ENCODE measurements at places on chromosomes 5 and 9.

DNA sequence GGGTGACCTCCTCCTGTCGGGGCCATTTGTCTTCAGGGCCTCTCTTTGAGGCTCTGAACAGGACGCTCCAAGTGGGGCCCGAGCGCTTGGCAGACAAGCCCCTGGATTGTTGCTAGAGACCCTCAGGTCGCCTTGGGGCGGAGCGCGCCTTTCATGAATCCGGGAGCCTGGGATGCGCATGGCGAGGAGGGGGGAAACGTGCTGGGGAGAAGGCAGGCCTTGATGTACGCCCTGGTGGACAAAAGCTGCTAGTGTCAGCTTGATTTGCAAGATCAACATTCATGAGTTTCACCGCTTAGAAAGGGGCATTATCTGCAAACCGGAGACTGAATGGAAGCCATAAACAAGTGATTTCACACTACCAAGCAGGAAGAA, 226.3 kb downstream of the SMARCA2 start:
- no peak for DNase-seq

GRCh38 chr9:78622126-78622525, 325.2 kb downstream of the PSAT1 start:
- no peak for DNase-seq

- no peak for DNase-seq
Measured at GRCh38 chr5:52392321-52392720, 395.4 kb upstream of the ITGA1 start.

GRCh38 chr9:98795970-98796363, 388 bp downstream of the ANKS6 start:
- DNase-seq: no peak

DNA sequence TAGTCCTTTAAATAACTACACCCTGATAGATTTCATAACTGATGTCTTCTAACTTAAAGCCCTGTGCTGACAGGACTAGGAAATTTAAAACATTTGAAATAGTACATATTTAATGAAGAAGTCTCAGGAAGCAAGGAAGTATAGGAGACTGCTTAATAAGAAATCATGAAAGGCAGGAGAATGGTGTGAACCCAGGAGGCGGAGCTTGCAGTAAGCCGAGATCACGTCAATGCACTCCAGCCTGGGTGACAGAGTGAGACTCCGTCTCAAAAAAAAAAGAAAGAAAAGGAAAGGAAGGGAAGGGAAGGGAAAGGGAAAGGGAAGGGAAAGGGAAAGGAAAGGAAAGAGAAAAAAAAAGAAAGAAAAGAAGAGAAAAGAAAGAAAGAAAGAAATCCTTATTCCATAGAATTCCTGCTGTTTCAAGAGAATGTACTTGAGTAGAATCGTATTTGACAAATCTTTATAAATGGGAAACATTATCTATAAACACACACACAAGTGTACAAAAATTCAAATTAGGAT, 74.1 kb downstream of the BNC2 start:
- DNase-seq: no peak

- DNase-seq: no peak
Measured at GRCh38 chr9:25716220-25716872, 38.1 kb upstream of the TUSC1 start.

GRCh38 chr5:74946471-74946870, 80.3 kb upstream of the FAM169A start:
- no peak for DNase-seq

GRCh38 chr5:173638126-173639040, 21.9 kb upstream of the BOD1 start:
- no peak for DNase-seq

- DNase-seq: no peak
Measured at GRCh38 chr5:96648023-96648422, 14.2 kb upstream of the CAST start.

DNA sequence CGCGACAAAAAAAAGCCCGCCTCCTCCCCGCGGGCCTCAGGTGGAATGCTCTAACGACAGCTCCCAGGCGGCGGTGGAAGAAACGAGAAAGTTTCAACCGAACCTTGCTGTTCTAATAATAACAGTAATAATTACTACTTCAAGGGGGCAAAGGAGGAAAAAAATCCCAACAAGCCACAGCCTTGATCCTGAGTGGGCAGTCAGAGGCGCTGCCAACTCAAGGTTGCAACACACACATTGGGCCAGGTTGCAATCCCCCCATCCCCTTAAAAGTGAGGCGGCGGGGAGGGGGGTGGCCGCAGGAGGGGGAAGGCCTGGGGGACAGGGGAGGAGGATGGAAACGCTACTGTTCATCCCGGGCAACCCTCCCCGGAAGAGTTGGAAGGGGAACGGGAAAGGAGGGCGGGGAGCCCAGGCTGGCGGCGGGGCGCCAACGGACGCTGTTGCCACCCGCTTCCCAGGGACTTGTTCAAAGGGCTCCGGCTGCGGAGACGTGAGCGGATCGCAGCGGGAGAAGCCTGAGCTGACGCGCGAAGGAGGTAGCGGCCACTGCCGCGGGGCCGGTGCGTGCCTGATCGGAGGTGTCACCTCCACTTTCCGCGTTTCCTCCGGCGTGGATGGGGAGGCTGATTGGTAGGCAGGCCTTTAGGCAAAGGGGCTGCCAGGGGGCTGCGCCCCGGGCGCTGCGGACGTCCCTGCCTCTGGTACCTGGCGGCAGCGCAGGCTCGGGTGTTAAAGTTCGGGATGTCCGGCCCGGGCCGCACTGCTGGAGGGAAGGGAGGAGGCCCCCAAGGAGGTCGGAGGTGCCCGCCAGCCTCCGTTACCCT, 647 bp downstream of the SMARCA2 start:
- DNase-seq: peak; percentile 20

- DNase-seq: no peak
Measured at GRCh38 chr5:14200312-14200990, 57.3 kb downstream of the TRIO start.

GRCh38 chr5:39760385-39761198, 335.8 kb upstream of the DAB2 start:
- DNase-seq: no peak

- peak; percentile 39 for DNase-seq
Measured at GRCh38 chr5:134545070-134545868, 19.8 kb downstream of the JADE2 start.

DNA sequence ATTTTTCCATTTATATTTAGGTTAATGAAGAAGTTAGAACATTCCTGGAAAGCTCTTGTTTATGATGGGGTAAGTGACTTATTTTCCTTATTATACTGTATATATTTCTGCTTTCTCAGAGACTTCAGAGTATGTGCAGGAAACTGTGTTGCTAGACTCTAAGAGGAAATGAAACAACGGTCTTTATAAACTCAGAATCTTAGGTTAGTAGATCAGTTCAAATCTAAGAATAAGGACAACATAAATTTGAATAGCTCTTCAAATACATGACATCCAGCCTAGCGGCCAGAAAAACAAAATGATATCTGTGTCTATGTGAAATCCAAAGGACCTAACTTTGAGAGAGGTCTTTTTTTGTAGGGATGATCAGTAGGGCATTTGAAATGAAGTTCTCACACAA, 94.3 kb downstream of the PRKACG start:
- DNase-seq: no peak

DNA sequence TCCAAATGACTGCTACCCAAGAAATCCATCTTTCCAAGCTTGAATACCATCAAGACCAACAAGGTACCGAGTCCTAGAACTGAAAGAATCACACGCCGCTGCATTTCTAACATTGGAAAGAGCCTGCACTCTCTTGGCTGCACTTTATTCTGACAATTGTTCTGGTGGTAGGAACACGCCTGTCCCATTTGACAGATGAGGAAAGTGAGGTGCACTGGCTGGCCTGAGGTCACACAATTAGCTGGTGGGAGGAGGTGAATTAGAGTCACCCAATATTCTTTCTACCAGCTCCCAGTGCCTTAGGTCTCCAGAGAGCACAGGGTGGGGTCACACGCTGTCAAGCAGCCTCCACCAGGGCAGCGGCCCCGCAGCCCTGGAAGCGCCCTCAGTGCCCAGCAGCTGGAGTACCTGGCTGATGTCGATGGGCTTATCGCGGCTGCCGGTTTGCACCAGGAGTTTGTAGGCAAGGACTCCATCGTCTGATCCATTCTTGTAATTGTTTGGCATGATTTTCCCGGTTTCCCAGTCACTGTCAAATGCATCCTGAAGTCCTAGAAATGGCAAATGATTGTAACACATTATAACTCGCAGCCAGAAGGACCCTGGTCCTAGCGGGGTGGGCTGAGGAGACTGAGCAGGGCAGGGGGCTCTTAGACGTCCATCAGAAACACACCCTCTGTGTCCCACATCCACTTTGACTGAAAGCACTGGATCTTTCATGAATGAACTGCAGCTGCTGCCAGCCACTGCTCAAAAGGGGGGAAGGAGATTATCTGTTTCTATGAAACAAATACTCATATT, 55.1 kb downstream of the PTCH1 start:
- DNase-seq: no peak

DNA sequence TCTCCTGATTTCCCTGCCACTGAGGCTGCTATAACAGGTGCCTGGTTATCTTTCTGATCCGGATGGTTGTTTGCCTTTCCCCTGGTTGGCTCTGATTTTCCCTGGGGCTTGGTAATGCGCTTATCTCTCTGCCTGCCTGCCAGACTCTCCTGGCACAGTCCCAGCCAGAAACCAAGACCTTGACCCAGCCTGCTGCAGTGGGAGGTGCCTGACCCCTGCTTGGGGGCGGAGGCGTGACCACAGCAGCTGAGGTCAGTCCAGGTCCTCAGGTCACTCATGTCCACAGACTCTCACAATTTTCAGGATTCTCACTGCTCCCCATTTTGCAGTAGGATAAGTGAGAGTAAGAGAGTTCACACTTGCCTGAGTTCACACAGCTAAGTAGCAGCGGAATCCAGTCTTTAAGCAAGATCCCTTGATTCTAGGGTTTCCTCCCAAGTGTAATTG, 24.4 kb upstream of the SYNPO start:
- no peak for DNase-seq

DNA sequence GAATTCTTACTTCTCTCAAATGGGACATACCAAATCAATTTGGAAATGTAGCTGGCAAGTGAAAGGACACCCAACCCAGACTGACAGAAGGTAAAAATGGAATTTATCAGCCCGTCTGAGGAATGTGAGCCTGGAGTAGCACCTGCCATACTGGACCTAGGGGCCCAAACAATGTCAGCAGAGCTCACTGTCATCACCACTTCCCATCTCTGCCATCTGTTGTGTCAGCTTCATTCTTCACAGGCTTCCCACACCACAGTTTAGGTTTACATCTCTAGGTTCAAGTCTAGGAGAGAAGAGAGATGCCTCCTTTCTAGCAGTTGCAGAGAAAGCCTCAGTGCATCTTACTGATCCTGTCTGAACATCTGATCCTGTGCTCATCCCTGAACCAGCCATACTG, 222.4 kb downstream of the DOCK8 start:
- no peak for DNase-seq

GRCh38 chr5:173399851-173400250, 71.6 kb upstream of the STC2 start:
- DNase-seq: no peak

GRCh38 chr5:29252390-29252789, 1941.1 kb upstream of the CDH6 start:
- no peak for DNase-seq

DNA sequence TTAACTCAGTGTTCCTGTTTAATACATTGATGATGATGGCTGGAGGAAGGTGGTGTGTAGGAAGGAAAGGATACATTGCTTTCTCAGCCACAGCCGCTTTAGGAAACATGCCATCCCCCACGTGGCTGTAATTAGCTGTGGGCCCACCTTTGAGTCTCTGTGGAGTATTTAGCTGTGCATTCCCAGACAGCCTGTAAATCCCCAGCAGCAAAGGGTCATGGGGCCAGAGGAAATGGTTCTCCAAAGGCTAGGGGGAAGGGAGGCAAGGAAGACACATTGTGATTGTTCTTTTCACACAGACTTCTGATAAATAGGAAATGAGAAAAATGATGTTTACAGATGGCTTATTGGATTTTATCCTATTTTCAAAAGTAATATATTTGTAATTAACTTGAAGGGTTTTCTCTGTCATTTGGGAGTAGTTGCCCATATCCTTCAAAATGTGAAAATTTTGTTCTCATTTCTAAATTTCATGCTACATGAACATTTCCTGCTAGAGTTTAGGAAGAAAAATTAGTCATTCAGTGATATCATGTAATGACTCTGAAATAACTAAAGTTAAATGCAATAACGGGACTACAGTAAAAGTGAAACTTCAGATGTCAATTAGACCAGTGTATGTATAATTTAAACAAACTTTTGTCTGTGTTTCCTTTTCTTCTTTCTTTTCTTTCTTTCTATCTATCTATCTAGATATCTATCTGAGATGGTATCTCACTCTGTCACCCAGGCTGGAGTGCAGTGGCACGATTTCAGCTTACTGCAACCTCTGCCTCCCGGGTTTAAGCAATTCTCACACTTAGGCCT, 24.3 kb upstream of the F2R start:
- no peak for DNase-seq

DNA sequence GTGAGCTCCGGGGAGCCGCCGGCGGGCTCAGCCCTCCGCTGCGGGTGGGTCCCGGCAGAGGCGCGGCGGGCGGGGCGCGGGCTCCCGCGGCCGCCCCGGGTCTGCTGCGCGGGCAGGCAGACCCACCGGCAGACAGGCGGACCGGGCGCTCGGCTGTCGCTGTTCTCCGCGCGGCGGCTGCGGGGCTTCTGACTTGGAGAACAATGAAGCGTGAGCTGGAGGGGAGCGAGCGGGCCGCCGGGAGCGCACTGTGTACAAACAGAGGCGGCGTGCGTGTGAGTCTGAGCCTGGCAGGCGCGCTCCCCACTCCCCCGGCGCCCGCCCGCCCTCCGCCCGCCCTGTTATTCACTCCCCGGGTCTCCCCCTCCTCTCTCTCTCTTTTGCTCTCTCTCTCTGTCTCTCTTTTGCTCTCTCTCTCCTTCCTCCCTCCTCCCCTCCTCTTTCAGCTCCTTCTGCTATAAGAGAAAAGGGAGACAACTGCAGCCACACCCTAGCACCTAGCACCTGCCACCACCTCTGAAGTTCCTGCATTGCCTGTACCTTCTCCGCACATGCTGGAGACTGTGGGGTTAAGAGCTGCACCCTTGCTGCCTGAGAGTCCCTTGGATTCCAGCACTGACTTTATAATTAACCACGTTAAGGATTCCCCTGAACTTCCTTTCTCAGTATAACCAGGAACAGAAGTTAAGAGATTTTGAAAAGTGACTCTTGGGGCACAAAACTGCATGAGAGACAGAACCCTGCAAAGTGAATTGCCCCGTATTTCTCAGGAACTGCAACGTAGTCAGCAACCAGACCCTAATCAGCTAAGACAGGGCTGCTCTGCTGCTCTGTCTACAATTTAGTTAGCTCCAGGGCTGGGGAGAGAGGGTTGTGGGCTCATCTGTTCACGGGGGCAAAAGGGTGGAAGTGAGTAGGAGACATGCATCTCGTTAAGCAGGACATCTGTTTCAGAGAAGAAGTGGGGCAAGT, at the start of gene EDIL3:
Gene EDIL3 (minus strand): TSS at position 277 of the 972 bp plus-strand sequence. CDS start 506 bp downstream, outside the sequence.
- no peak for DNase-seq
